ENCODE measurements at places on chromosomes 2 and 18.

GRCh38 chr18:23838233-23838632 lies 149.0 kb downstream of the LAMA3 start:
- DNase-seq: peak; percentile 25

DNA sequence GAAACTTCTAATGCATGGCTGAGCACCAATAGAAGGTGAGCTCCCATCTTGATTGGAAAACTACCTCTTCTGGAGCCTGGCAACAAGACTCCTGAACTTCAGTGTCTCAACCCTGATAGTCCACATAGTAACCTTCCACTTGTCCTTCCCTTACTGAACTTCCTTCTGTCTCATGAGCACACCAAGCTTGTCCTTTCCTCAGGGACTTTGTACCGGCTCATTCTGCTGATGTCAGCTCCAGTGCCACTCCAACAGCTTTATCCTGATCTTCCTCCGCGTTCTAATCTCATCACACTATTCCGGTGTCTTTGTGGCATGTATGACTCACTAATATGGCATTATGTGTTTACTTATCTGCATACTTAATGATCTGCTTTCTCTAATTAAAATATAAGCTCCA lies 862.0 kb upstream of the ID2 start:
- DNase-seq: no peak

DNA sequence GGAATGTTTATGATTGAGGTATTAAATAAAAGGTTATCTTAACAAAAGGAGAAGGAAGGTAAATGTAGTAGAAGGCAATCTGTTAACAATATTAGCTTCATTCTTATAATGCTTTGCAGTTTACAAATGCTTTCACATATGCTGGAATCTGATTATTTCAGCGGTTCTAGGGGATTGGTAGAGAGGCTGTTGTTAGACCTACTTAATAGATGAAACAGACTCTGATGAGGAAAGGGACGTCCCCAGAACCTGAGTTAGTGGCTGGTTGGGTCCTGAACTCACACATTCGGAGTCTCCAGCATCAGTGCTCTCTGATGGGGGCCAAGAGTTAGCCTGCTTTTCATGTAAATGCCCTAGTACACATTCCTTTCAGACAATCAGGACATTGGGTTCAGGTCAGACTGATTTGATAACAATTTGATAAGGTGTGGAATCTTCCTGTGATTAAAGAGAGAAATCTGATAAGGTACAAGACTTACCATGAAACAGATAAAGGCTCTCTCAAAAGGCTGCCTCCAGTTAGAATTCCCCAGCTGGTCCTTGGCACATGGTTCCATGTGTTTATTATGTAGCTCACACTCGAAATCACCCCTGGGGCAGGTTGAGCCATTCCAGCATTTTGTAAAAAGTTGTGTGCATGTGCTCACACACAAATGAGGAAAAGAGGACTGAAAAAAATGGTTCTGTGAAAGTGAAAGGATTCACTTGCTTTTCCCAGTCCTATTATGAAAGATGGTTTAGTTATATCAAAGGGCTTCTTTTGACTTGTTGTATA lies 103.1 kb downstream of the GPD2 start:
- no peak for DNase-seq

DNA sequence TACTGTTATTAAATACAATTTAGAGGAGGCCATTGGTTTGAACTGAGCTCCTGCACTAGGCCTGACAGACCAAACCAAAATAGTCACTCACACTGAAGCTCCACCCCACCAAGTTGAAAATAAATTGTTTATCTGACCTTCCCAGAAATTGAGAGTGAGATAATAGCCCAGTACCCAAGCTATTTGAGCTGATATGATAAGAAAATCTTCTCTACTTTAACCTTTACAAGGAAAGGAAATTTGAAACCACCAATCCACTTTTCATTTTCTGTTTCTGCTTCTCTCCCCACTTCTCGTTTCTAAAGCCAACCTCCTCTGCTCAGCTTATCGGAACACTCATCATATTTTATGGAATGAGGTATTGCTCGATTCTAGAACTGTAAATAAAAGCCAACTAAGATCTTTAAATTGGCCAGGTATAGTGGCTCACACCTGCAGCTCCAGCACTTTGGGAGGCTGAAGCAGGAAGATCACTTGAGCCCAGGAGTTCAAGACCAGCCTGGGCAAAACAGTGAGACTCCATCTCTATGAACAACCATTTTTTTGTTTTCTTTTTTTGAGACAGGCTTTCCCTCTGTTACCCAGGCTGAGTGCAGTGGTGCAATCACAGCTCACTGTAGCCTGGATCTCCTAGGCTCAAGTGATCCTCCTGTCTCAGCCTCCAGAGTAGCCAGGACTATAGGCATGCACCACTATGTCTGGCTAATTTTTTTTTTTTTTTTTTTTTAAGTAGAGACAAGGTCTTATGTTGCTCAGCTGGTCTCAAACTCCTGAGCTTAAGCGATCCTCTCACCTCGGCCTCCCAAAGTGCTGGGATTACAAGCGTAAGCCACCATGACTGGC lies 13.3 kb upstream of the GALM start:
- no peak for DNase-seq

DNA sequence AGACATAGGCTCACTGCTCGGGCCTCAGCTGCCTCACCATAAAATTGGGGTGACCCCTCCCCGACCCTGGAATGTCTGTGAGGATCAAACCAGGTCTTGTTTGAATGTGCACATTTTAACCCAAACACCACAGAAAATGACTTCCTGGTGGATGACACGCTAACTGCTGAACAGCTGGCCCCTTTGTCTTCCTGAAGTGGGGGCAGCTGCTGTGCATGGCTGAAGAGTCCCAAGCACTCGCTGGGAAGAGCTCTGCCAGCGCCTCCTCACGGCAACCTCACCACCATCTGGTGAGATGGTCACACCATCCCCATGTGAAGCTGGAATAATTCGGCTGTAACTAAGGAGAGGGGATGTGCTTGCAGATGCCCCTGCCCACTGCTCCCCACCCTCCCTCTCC lies 34.0 kb downstream of the AQP12A start:
- DNase-seq: no peak

DNA sequence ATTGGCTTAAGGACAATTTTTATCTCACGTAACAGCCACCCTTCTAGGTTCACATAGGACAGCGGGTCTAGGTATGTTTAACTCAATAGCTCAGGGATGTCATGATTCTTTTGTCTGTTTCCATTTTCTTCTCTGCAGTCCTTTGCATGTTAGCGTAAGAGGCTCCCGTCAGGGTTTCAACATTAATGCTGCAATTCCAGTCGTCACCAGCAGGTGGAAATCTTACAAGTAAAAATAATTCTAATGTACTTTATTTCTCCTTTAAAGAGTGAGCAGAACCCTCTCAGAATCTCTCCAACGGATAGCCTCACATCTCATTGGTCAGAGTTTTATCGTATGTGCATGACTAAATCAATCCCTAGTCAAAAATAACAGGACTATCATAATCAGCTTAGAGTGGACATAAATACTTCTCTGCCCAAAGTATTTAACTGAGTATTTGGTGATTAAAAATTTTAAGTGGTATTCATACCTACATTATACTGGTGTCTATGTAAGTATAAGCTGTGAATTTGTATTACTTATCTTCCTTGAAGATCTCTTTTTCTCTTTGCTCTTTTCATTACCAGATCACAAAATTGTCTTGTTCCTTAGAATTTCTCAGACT lies 487.2 kb upstream of the GCFC2 start:
- DNase-seq: peak; percentile 54

- peak; percentile 49 for DNase-seq
Measured at GRCh38 chr18:57794951-57795728, 8.0 kb downstream of the ATP8B1 start.

- DNase-seq: no peak
Measured at GRCh38 chr2:108612514-108613183, 78.4 kb downstream of the LIMS1 start.

GRCh38 chr2:15126373-15126772 lies 434.8 kb downstream of the NBAS start:
- no peak for DNase-seq

DNA sequence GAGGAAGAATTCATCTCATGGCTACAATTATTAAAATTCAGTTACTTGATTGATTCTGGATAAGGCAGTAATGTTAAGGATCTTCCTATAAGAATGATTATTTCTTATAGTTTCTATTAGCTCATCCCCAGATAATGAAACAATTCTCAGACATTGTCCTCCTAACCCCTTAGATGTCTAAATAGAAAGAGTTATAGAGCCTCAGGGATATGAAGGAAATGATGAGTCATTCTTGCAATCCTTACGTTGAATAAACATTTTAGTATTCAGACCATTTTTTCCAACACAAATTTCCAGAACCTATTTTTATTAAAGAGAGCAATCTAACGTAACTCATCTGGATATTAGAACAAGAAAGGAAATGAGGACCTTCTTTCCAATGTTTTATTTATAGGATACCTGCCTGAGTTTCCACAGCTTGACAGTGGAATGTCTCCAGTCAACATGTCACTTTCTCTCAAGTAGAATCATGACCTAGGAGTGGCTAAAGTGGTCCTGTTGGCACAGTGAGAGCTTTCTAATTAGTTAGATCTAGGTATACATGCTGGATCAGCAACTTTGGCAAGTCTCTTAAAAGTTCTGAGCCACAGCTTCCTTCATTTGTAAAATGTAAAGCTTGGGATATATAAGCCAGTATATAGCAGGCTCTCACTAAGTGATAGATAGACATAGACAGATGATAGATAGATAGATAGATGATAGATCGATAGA lies 88.0 kb upstream of the RAB27B start:
- DNase-seq: peak; percentile 84

DNA sequence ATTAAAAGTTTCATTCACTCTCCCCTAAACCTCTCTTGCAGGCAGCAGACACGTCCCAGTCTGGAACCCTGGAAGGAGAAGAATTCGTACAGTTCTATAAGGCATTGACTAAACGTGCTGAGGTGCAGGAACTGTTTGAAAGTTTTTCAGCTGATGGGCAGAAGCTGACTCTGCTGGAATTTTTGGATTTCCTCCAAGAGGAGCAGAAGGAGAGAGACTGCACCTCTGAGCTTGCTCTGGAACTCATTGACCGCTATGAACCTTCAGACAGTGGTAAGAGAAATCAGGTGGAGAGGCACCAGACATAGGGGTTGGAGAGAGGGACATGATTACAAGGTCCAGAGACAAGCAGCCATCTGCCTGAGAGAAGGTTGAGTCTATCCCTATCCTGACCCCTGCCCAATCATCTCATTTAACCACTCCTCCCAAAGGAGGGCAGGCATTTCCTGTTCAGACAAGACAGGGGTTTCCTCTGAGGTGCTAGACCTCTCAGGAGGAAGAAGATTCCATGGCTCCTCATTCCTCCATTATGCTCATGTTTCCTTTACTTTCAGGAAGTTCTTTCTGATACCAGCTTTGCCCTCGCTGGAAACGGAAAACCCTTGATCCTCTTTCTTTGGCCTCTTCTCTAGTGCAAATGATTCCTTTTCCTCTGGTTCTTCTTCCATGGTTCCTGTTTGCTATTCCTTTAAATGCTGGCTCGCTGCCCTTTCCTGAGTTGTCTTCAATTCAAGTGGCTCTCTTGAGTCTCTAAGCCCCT lies 15.1 kb downstream of the PLCD4 start:
- no peak for DNase-seq
